ENCODE measurements at places on chromosomes 12 and 14.

DNA sequence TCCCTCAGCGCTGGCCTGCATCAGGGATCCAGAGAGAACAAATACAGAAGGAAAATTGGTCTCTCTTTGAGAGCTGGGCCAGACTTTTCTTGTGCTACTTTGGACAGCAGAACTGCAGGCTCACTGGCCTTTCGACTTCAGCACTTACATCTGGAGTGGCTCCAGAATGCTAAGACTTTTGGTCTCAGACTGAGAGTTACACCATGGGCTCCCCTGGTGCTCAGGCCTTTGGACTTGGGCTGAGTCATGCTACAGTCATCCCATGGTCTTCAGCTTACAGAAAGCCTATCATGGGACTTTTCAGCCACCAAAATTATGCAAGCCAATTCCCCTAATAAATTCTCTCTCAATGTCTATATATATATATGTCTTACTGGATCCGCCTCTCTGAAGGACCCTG lies 9.0 kb upstream of the CD163 start:
- no peak for DNase-seq

- no peak for DNase-seq
Observed at GRCh38 chr12:113900716-113901115, 65.4 kb downstream of the RBM19 start.

- DNase-seq, result no peak
Observed at GRCh38 chr14:99659333-99659741, 14.4 kb downstream of the HHIPL1 start.

DNA sequence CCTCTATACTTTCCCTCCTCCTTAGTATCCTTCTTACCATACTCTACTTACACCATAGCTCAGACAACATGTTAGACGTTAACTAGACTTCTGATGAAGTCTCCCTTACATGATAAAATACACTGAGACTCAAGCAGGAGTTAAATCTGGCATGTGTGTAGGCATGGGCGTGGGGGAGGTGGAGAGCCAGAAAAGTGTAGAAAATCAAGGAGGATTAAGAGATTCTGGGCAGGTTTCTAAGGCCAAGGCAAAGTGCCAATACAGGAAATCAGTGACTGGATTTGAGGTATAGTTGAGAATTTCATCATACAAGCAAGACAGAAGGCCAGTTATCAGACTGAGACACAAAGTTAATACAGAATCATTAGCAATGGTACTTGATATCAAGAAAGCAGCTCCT lies 37.4 kb downstream of the EPS8 start:
- no peak for DNase-seq

DNA sequence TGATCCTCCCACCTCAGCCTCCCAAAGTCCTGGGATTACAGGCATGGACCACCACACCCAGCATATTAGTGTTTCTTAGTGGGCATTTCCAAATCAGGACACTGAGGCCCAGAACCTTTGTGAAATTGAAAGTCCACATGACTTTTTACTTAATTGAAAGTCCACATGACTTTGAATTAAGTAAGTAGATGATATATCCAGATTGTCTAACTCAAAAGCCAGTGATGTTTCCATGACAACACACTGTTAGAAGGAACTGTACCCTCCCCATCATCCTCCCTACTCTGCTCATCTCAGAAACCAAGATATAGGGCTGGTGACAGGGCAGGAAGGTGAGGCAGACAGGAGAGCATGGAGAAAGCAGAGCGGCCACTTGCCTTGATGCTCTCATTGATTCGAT lies 7.2 kb downstream of the MYO1A start:
- no peak for DNase-seq

- no peak for DNase-seq
Observed at GRCh38 chr14:66069830-66070541, 416.2 kb upstream of the CCDC196 start.

DNA sequence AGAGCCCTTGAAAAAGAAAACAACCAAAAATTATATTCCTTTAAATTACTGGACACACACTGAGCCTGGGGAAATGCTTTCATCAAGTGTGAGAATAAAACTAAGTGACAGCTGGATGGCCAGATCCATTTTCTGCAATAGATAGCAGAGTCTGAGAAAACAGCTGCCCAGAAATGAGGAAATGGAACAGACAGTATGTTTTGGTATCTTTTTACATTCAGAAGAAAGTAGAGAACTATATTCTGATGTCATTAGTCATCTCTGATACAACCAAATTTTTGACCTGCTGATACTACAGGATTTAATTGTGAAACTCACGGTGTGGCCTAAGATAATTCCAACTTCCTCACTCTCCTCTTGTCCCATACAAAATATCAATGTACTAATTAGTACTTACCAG lies 78.2 kb downstream of the HMGA2 start:
- DNase-seq, result no peak

- no peak for DNase-seq
Observed at GRCh38 chr14:29039171-29039570, 272.6 kb downstream of the FOXG1 start.

- DNase-seq, result no peak
Observed at GRCh38 chr12:24911271-24911791, 37.6 kb downstream of the BCAT1 start.

DNA sequence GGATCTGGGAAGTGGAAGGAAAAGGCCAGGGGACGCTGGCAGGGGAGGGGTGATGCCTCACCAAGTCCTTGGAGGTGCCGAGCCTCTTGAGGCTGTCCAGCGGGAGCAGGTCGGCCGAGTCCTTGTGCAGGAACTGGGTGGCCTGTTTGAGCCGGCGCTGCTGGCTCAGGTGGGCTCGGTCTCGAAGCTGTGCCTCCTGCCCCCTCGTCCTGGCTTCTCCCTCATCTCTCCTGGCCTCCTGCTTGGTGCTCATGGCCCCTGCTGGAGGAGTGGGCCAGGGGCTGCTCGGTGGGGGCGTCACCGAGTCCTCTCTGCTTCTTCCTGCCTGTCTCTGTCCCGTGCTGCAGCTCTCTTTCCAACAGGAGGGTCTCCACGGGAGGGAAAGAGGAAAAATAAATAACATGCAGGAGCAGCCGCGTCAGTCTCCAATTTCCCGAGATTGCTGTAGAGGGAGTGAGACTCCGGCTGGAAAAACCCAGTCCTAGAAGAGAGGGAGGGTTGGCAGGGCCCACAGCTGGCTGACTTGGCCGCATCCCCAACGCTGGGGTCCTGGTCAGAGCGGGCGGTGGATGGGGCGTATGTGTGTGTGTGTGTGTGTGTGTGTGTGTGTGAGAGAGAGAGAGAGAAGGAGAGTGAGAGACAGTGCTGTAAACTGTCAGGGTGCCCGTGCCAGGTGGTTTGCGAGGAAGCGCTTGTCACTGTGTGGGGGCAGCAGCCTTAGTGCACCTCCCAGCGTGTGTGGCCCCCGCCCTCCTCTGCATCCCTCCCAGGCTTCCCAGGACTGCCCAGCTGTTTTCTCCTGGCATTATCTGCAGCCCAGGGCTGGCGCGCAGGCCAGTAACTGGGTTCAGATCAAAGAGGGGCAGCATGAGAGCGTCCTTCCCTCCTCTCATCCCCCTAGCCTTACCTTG lies at the start of gene NRIP2:
TSS of gene NRIP2 (minus strand) at position 455 of the 911 bp plus-strand sequence. CDS start at position 403, 52 bp downstream.
- no peak for DNase-seq

- DNase-seq, result no peak
Observed at GRCh38 chr12:106258935-106259334, 11.1 kb upstream of the CKAP4 start.

DNA sequence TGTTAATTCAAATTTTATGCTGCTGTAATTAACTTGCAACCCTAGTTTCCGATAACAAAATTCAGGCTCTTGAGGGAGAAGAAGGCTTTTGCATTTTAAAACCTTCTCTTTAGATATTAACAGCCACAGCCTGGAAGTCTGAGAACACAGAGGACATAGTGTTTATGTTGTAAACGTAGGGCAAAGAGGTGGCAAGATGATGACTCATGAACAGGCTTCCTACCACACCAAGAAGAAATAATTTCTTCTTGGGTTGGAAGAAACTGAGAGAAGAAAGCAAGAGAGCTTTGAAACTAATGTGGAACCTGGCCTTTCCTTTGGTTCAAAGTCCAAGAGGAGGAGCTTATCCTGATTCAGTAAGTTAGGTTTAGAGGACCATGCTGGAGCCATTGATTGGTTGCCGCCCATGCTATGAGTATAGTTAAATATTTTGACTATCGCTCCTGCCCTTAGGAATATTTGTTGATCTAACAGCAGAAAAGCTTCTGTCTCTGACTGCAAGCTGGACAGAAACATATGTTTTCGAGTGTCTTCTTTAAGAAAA lies 31.8 kb downstream of the CCDC198 start:
- DNase-seq, result no peak

DNA sequence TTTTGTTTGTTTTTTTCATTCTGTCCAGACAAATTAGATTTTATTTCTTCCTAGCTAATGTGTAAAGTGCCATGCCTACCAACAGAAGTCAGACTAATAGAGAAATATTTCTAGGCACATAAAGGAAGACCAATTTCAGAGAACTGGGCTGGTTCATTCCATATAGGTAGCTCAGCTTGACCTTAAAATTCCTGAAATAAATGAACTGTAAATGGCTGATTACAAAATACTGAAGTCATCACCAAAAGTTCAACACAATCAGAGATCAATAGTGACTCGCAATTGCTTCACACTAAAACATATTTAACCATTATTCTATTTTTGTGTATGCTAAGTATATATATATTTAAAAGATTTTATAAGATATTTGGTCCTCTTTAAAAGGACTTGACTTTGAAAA lies 34.2 kb downstream of the PTPRB start:
- no peak for DNase-seq

DNA sequence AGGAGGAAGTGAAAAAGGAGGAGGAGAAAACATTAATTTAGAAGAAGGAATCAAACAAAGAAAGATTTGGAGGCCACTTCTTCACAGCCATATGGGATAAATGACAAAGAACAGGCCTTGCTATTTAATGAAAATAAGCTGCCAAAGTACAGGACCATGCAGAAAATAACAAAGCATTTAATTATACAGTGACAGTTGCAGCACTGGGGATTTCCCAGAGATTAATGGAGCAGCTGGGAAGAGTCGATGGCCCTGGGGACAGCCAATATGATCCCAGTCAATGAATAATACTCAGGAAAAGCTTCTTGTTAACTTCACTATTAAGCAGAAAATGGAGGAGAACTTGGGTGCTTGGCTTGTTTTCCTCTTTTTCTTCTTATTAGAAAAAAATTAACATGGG lies 34.6 kb downstream of the RERG start:
- no peak for DNase-seq

GRCh38 chr14:43359317-43359716 lies 1147.8 kb downstream of the FSCB start:
- DNase-seq, result no peak

DNA sequence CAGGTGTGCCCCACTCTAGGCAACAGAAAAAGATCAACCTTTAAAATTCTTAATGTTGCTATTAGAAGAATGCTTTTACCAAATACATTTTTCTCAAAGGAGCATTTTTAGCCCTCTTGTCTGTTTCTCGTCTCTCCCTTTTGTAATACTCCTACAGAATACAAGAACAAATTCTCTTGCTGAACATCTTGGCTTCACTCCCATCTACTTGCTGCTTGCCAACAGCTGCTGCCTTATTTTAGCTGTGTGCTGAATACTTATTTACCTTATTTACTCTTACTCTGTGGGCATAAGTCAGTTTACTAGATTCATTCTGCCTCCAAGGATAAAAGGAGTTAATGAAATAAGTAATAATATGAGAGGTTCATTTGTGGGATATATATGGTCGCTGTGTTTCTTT lies 70.8 kb downstream of the POLR3B start:
- no peak for DNase-seq

GRCh38 chr14:51981218-51981854 lies 8.0 kb upstream of the RTRAF start:
- no peak for DNase-seq

DNA sequence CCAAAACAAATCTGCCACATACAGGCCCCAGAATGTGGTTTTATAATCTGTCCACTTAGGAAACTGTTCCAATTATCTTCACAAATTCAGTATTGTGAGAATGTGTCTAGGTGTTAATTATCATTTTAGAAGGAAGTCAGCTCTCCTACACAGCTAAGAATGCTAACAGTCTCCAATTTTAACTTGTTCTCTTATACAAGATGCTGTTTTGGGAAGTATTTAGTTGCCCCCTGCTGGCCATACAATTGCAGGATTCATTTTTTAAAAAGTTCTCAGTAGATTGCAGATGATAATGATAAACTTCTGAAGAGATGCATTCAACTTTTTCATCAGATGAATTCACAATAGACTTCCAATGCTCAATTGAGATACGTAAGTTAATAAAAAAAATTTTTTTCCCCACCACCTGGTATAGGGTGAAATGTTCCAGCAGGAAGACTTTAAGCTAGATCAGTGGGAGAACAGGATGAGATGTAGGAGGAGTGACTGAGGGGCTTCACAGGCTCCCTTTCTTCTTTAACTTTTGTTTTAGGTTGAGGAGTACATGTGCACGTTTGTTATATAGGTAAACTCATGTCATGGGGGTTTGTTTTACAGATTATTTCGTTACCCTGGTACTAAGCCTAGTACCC lies 27.3 kb upstream of the OSBPL8 start:
- DNase-seq, result no peak

DNA sequence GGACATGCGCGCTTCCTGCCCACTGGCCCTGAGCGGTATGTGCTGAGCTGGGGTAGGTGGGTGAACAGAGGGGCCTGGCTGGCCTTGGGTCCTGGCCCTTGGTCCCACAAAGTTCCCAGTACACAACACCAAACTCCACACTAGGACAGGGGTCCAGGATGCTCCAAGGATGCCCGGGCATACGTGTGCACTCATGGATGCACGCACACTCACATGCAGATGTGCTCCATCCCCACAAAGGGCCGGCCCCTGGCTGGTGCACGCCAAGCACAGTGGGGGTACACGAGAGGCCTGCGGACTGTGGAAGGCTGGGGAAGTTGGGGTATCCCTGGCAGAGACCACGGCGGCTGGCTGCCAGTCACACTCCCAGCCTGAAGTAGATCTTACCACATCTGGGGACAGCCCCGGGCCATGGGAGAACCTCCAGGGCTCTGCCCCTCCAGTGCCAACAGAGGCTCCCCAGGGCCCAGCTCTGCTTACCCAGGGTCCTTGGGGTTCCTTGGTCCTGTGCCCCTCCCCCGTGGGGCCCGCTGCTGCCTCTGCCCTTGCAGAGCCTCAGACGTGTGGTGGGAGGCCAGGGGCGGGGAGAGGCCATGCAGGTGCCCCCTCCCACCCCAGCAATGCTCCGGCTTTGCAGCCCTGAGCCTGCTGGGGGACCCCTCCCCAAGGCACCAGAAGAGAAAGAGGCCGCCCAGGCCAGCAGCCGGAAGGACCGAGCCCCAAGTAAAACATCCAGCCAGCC lies 24.0 kb upstream of the NUDT14 start:
- no peak for DNase-seq

- no peak for DNase-seq
Observed at GRCh38 chr12:31536672-31537071, 54.3 kb downstream of the DENND5B start.

- DNase-seq, result no peak
Observed at GRCh38 chr14:30876692-30877091, 2.3 kb downstream of the COCH start.

- DNase-seq, result no peak
Observed at GRCh38 chr12:51318846-51319599, 5.0 kb downstream of the BIN2 start.
